ENCODE measurements at places on chromosomes 16 and 17.

- no peak for DNase-seq
These were observed 739 bp upstream of the FAM117A start for GRCh38 chr17:49764559-49765180.

DNA sequence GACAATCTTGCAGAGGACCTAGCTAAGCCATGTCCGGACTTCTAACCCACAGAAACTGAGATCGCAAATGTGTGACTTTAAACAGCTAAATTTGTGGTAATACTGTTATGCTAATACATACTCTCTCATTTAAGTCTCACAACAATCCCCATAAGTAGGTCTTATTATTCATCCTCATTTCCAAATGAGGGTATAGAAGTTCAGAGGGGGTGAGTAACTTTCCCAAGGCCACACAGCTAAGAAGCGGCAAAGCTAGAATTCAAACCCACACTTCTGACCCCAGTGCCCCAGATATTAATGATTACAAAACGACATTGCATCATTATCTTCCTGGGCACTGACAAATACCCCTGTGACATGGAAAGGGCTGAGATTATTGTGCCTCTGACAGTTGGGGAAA lies 81.4 kb downstream of the CNGB1 start:
- DNase-seq: no peak

GRCh38 chr16:87780385-87780989 lies 14.7 kb upstream of the KLHDC4 start:
- peak; percentile 62 for DNase-seq

GRCh38 chr16:53090591-53091411 lies 36.0 kb downstream of the CHD9 start:
- peak; percentile 41 for DNase-seq

DNA sequence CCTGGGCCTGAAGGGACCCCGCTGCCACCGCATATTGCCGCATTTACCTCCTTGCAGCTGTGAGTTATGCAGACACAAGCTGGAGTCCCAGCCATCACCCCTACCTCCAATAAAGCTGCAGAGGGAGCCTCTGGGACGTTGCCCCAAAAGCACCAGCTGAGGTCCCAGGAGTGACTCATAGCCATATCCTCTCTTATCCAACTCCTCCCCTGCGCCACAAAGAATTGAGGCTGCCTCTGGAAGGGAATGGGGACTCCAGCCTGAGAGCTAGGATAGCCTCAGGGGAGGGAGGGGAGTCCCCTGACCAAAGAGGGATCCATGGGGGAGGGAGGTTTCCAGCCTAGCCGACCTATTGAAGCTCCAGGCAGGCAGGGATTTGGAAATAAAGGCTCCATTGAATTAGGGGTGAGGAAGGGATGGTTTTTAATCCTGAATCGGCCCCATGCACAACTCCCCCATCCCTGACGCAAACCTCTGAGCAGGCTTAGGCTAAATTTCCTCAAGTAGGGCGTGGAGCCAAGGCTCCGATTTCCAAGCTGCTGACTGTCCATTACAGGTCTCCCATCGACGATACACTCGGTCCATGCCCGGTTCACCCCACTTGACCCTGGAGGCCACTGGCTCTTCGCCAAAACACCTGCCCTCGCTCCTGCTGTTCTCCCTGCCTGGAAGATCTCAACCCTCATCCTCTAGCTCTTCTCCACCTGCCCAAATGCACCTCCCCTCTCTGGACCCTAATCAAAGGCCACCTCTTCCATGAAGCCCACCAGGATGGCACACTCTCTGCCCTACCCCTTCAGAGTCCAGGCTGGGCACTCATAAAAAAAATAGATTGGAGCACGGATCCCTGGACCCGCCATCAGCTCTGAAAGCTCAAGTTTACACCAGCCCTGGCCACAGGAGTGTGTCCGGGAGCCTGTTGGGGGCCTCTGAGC lies 27.5 kb downstream of the PIMREG start:
- no peak for DNase-seq

GRCh38 chr17:8514801-8515200 lies 79.1 kb downstream of the NDEL1 start:
- DNase-seq: no peak

GRCh38 chr16:56192635-56192945 lies 1.3 kb downstream of the GNAO1 start:
- DNase-seq: no peak

GRCh38 chr16:65284626-65285025 lies 162.8 kb upstream of the CDH11 start:
- no peak for DNase-seq

GRCh38 chr17:56347639-56348038 lies 194.4 kb downstream of the ANKFN1 start:
- DNase-seq: no peak

DNA sequence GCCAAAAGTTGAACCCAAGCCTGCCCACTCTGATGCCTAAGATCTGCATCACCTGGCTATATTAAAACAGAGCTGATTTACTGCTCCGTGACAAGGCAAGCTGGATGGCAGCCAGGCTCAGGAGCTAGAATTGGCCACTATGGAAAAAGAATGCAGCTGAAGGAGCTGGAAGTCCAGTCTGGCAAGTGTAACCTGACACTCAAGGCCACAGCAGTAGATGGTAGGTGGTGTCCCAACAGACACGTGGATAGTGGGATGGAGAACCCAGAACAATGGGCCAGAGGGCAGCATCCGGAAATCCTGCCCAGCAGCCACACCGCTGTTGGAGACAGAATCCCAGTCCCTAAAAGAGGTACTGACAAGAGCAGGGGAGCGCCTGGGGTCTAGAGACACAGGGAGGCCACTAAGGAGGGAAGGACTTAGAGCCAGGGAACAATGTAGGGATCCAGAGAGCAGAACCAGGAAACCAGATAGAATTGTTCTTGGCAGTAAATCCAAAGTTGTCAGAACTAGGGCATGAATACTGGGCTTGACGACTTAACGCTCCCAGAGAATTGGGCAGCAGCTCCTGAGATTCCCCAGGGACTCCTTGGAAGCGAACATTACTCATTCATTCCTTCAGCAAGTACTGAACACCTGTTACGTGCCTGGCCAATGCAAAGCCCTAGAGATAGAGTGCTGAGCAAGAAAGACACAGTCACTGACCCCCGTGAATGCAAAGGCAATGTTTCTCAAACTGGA lies 85.7 kb downstream of the CDYL2 start:
- DNase-seq: no peak

DNA sequence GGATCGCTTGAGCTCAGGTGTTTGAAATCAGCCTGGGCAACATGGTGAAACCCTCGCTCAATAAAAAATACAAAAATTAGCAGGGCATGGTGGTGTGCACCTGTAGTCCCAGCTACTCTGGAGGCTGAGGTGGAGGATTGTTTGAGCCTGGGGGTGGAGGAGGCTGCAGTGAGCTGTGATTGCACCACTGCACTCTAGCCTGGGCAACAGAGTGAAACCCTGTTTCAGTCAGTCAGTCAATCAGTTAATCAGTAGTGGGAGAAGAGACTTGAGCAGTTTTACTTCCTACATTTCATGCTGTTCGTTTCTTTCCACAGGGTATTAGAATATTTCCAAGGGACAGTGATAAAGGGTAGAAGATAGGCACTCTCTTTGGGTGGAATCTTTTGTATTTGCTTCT lies 8.8 kb downstream of the MAP3K3 start:
- no peak for DNase-seq

DNA sequence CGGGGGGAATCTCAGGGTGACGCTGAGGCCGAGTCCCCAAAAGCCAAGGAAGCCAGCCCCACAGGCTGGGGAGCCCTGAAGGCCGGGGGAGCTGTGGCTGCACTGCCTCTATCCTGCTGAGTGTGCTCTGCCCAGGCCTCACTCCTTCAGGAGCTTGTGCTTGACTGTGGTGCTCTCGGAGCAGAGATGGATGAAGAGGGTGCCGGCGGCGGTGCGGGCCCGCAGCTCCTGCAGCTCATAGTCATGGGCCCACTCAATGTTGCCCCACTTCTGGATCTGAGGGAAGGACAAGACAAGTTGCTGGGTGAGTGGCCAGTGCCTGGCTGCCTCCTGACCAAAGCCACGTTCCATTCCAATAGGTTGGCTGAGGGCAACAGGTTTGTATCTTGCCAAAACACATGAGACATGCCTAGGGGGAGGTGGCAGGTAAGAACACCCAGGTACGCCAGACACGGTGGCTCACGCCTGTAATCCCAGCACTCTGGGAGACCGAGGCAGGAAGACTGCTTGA lies 20.5 kb downstream of the ATPAF2 start:
- no peak for DNase-seq

DNA sequence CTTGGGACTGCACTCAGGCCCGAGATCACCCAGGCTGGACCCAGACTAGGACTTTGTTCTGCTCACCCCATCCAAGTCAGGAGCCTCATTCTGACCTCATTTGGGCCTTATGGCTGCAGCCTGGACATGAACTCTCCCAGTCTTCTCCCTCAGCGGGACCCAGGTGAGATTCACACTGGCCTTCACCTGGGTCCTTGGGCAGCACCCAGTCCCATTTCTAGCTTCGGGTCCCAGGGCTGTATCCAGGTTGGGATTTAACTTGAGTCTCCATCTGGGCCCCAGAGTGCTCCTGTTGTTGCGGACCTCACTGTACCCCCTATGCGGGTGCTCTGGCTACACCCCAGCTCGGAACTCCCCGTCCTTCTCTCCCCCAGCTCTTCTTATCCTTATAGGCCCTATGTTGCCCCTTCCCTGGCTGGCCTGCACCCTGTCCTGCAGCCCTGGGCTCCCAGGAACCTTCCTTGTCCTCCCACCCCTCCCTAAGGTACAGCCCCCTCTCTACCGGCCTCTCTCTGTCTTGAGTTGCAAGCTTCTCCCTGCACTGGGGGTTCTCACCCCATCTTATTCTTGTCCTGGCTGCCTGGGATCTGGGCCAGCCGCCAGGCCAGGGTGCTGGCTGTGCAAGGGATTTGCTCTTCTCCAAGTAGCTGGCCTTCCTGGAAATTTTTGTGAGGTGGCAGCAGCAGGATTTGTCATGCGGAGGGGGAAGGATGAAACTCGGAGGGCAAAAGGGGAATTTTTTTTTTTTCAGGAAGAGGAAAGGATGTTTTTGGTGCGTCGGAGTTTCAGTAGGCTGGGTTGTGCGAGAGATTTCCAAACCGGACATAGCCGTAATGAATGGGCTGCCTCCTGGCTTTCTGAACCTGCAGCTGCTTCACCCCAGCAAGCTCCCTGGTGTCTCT lies 904 bp downstream of the MAP2K3 start:
- DNase-seq: no peak

DNA sequence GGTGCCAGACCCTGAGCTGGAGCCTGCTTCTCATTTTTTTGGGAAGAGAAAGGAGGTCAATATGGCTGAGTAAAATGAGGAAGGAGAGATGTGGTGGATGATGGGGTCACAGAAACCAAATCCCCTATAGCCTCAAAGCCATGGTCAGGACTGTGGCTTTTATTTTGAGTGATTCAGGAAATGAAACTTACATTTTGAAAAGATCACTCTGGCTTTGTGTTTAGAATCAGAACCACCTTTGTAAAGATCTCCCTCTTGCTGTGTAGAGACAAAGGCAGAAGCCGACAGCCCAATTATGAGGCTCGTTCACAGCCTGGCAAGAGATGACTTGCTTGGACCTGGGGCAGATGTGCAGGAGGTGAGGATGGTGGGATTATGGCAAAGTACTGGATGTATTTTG lies 121.6 kb upstream of the ANKFN1 start:
- no peak for DNase-seq

DNA sequence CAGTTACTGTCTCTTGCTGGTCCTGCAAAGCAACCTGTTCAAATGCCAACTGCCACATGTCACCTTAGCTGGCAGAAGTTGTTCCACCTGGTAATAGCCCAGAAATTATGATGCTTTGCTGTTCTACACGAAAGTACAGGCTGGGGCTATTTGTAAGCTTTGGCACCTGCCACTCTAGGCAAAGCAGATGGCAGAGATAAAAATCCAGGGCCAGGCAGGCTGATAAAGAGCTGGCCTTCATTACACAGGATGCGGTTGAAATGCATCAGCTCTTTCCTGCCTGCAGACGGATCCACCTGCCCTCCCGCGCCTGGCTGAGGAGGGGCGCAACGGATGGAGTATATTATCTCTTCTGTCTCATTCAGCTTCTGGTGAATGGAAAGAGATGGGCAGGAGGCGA lies 29.3 kb upstream of the KDM8 start:
- DNase-seq: peak; percentile 71

DNA sequence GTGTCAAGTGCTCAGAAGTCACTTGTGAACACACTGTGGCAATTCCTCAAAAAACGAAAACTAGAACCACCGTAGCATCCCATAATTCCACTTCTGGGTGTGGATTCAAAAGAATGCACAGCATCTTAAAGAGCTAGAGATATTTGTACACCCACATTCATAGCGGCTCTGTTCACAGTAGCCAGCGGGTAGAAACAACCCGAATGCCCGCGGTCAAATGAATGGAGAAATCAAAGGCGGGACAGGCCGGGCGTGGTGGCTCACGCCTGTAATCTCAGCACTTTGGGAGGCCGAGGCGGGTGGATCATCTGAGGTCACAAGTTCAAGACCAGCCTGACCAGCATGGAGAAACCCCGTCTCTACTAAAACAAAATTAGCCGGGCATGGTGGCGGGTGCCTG lies 337.5 kb downstream of the SEC14L1 start:
- DNase-seq: no peak

DNA sequence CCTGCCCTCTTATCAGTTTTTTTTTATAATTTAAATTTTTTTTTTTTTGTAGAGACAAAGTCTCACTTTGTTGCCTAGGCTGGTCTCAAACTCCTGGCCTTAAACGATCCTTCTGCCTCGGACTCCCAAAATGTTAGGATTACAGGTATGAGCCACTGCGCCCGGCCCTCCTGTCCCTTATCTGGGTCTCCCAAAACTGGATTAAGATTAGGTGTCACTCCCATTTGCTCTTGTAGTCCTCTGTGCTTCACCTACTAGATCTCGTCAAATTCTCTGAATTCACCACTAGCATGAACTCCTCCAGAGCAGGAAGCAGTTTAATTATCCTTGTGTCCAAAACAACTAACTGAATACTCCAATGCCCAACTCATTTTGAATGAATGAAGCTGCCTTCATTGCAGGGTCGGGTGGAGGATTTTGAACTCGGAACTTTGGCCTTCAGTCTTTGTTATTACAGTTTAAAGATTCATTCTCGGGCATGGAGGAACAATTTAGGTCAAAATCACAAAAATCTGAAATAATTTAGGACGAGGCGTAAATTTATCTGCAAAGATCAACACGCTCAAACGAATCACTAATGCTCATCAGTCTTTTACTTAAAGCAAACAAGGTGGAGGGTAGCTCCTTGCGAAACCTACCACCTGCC lies 802 bp upstream of the ATXN2L start:
- no peak for DNase-seq

GRCh38 chr17:17837966-17838962 lies 1.5 kb upstream of the SREBF1 start:
- DNase-seq: peak; percentile 42

GRCh38 chr16:70250748-70251628 lies 752 bp downstream of the EXOSC6 start:
- DNase-seq: no peak

DNA sequence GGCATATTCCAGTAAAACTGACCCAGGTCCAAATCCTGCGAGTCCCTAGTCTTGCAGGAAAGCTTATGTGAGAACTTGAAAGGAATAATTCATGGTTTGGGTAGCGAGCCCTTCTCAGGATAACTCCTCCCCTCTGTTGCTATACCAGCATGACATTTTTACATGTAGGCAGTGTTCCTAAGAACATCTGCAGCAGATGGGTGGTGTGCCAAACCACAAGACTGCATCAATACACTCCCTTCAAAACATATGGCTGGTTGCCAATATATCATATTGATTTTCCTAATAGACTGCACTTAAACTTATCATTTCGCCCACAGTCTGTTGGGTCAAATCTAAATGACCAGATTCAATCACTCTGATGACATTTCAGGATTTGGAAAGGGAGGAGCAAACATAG lies 19.9 kb downstream of the PSME3IP1 start:
- no peak for DNase-seq

Measured in CD4-positive, alpha-beta T cell treated with Interleukin-4 for 1 hour (primary cell).